ENCODE measurements at places on chromosomes 2 and 18.

DNA sequence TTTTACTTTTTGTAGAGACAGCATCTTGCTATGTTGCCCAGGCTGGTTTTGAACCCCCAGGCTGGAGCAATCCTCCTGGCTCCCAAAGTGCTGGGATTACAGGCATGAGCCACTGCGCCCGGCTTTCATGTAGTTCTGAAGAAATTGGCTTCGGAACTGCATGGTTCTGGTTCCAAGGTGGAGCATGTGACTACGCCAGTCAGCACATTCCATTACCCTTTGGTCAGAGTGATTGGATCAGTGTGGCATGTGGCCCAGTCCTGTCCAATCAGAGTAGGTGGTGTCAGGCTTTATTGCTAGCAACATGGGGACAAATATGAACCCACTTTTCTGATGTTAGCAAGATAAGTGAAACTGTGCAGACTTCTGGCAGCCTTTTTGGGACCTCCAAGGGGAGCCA lies 16.3 kb upstream of the ATOH8 start:
- DNase-seq, result peak; percentile 53

- no peak for DNase-seq
Observed at GRCh38 chr2:224208443-224208842, 169.4 kb upstream of the SERPINE2 start.

GRCh38 chr2:164661349-164661748 lies 40.1 kb upstream of the GRB14 start:
- DNase-seq, result no peak

GRCh38 chr2:76429374-76429773 lies 718.7 kb upstream of the GCFC2 start:
- DNase-seq, result no peak

DNA sequence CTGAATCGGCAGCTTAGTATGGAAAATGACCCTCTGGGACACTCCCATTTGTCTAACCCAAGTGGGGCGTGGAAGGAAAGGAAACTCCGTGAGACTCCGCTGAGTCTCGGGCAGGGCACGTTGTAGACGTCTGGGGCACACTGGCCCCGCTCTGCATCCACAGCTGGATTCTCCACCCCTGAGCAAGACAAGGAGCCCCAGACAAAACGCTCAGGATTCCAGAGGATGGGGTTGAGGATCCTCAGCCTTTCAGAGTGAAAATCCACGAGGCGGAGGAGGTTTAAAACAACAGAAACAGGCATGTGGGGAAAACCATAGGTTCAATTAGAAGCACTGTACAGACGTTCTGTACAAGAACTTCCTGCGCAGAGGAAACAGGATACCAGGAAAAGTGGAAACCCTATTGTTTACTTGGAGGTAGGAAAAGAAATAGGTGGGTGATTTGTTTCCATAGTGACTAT lies 124.9 kb upstream of the ZNF236 start:
- no peak for DNase-seq
